ENCODE measurements at places on chromosomes 7 and 10.

DNA sequence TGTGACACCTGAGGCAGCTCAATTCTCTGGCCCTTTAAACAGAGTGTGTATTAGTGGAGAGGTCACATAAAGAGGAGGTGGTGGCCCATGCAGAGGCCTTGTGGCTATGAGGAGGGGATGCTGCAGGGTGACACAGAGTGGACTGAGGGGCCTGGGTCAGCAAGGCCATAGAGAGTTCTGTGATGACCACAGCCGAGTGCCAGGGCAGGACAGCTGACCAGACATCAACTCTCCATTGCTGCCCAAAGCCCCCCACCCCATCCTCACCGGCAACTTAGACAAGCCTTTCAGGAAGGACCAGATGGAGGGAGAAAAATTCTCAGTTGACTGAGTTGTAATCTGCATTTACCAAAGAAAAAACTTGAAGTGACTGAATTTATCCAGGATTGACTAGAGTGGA, 378.1 kb downstream of the RPS24 start:
- DNase-seq = no peak

DNA sequence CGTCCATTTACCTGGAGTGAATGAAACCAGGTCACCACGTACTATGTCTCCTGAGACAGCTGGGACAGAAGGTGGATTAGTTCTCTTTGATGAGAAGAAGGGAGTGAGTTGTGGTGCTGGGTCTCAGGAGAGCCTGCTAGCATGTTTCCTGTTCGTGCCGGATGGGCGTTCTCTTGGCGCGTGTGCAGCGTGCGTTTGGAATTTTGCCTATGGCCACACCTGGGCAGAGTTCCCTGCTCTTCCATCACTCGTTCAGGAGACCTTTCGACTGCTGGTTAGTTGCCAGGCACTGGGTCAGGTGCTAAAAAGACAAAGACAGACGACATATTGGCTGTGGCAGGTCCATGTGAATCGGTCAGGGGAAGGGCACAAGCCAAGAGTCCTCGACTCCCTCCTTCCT, 90.3 kb downstream of the TRRAP start:
- no peak for DNase-seq

DNA sequence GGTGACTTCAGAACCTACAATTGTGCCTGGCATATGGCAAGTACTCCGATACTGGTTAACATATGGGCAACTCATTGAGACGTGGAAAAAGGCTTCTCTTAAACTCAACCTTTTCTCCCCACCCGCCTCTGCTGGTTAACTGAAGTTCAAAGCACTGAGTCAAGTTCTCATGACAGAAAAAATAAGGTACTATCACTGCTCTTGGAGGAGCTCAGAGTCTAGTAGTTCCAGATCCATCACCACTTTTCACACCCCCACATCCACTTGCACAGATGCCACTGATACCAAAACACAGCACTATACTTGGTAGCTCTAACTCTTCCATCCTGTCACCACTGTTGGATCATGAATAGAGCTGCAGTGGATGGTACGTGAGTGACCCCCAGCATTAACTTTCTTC, 36.2 kb downstream of the CCDC6 start:
- DNase-seq = no peak

DNA sequence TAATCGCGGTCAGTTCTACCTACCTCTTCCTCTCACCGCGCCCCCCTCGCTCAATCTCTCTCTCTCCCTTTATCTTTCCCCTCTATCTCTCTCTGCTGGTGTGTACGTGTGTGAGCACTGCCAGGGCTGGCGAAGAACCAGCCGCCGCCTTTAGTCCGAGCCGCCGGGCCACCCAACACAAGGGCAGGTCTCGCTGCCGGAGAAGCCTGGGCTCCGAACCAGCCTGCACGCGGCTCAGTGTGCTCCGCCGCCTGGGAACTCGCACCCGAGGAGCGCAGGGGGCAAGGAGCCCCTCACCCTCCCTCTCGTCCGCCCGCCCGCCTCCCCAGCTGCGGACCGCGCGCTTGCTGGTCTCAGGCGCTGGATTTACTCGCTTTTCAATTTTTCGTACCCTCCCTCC, 1.7 kb downstream of the NXPH1 start:
- DNase-seq = no peak
